Stimulated activated CD4-positive, alpha-beta T cell treated with anti-CD3 and anti-CD28 coated beads, Interleukin-12 subunit alpha, Interleukin-12 subunit beta, amount 100 ng/mL, for 48 hours (primary cell): ENCODE measurements at places on chromosomes 6 and 20.

DNA sequence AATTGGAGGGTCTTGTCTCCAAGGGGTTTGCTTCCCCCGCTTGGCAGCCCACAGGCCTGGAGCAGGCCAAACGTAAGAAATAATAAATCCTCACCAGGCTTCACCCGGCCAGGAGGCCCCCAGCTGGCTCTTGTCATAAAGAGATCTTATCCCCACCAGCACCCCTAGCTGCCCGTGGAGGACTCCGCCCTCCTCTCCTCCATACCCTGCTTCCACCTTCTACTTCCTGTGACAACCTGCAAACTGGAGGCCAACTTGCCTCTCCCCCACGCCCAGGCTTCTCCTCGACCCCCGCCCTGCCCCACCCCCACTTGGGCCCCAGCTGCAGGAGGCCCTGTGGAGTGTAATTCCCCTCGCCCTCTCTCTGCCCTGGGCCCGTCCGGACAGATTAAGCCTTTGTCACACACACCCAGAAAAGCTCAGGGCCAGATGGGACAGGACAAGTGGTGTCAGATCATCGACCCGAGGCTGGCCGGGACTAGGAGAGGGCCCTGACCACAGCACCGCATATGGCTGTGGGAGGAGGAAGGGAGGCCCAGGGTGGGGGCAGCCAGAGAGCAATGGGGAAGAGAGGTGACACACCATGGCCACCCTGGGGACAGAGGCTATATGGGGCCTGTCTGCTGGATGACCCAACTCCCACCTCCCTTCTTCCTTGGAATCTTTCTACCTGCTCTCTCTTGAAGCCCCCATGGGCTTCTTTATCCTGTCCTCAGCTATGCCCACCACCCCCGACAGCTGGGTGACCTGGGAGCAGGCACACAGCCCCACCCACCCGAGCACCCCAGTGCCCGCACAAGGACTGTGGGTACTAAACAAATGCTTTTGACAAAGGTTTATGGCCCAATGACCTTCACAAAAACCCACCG is 3.9 kb downstream of the NOL4L start:
- DNase-seq: no peak

DNA sequence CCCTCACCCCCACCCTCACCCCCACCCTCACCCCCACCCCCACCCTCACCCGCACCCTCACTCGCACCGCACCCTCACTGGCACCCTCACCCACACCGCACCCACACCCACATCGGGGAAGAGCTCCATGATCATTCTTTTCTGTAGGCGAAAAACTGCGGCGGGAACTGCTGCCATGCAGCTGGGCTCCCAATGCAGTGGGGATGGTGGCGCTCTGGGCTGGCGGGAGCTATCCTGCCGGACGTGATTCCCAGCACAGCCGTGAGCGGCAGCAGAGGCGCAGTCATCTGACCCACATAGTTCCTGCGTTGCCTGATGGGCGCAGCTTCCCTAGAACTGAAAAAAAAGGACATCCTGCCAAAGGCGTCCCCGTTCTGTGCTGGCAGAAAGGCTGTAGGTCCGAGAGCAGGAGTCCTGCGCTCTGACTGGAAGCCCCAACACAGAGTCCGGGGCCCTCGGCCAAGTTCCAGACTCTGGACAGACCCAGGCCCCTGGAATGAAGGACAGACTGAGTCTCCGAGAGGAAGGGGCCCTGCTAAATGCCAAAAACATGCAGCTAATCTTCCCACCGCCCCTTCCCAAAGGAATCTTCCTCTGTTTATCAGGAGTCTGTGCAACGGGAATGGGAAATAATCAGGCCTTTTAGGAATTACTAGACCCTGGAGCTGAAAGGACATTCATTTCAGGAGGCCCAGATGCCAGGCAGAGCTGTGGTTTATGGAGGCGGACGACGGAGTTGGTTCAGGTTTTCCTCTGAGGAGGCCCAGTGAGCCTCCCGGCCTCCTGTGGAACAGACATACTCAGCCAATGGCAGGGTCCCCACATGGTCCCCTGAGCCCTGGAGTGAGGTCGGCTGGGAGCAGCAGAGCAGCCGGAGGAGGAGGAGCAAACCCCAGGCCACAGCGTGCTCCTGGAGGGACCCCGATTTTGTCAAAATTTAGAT is 14.1 kb upstream of the TCFL5 start:
- no peak for DNase-seq

DNA sequence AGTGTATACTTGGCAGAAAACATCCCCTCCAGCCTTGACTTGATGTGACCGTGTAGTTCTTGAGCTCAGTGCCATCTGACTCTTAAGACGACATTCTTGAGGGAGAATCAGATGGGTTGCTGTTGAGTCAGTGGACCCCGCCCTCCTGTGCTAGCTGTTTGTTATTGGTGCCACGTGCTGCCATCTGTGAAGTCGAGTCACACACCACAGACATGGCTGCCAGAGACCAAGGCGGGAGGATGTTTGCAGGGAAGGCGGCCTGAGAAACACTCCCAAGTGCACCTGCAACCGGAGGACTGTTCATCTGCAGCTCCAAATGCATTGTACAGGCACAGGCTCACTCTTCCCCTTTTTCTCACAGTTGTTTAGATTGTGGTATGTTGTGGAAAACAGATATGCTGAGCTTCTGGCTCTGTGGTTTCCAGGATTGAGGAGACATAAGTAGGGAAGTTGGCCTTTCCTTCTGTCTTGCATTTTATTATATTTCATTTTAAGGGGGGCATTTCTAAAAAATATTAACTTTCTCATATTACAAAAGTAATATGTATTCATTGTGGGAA is 345.3 kb upstream of the ZFP64 start:
- no peak for DNase-seq

DNA sequence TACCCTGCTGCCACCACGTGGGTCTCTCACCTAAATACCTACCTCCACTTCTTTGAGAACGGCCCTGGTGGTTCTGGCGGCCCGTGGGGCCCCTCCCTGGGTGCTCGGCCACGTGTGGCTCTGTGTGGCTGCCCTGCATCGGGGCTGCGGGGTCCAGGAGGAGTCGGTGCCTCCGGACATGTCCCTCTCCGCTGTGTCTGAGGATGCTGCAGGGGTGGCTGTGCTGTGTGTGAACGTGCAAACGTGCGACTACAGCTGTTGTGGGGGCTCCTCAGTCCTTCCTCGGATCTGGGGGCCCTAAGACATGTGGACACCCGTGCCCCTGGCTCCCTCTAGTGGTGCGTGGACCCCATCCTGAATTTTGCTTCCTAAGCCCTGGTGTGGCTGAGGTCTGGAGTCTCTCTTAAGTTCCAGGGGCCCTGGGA is 691.8 kb downstream of the QKI start:
- DNase-seq: no peak

DNA sequence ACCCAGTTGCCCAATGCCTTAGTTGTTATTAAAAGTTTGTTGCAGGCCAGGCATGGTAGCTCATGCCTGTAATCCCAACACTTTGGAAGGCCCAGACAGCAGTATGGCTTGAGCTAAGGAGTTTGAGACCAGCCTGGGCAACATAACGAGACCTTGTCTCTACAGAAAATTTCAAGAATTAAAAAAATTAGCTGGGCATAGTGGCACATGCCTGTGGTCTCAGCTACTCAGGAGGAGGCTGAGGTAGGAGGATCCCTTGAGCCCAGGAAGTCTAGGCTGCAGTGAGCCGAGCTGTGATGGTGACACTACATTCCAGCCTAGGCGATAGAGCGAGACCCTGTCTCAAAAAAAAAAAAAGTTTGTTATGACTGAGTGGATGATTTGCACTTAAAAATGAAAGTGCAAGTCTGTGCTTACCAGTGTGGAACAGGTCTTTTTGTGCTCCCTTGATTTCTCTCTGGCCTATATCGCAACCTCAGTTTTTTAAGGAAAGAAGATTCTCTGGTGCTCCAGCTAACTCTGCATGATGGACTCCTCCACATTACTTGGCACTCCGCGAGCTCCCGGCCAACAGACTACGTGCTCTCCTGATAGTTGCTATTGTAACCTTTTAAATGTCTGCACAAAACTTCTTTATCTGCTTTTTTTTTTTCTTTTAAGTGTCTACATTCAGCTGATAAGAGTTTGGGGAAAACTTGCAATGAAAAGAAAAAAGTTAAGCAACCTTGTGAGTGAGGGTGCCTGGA is 22.1 kb downstream of the ZKSCAN3 start:
- no peak for DNase-seq

GRCh38 chr20:12175538-12175937 is 257.8 kb downstream of the BTBD3 start:
- no peak for DNase-seq

DNA sequence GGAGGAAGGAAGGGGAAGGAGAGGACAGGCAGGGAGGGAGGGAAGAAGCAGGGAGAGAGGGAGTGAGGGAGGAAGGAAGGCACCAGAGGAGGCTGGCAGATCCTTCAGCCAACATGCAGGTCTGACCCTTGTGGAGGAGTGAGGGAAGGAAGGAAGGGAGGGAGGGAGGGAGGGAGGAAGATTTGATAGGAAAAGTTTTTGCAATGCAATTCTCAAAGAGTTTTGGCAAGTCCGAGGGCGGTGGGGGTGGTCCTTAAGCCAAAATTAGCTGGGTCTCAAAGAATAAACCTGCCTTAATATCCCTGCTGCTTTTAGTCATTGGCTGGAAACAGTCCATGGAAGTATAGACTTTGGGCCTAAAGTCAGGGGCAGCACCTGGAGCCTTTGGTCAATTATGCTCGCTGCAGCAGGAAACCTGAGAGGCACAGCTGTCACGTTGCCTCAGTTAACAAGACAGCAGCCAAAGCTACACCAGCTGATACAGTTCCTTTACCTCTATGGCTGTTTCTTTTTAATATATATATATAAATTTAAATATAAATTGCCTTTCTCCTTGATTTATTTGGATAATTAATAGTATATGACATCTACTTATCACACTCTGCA is 115.7 kb upstream of the RALGAPA2 start:
- no peak for DNase-seq

GRCh38 chr6:917296-917695 is 224.4 kb upstream of the EXOC2 start:
- no peak for DNase-seq

- no peak for DNase-seq
Observed at GRCh38 chr6:34819571-34820480, 27.9 kb downstream of the BLTP3A start.
